ENCODE measurements at places on chromosomes 16 and 17.
A peak's percentile ranks its signal among the peaks of the same experiment; 100 is the strongest.

DNA sequence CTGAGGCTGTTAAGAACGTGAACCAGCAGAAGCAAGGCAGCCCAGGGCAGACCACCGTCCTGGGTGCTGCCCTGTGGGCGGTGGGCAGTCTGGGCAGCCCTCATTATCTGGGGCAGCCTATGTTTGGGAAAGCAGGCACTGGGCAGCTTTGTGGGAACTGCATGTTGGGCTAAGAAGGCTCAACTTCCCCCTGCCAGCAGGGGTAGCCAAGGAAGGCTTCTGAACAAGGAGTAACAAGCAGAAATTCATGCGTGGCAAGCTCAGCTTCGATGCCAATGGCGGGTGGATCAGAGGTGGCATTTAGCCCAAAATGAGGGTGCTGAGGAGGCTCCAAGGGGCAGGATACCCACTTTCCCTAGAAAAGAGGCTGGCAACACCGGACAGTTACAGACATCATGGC lies 42.7 kb upstream of the METRNL start:
- no peak for DNase-seq

GRCh38 chr17:49920030-49920769 lies 48.8 kb upstream of the DLX4 start:
- DNase-seq = no peak

GRCh38 chr17:19659366-19660177 lies 11.0 kb downstream of the ALDH3A2 start:
- DNase-seq = no peak

DNA sequence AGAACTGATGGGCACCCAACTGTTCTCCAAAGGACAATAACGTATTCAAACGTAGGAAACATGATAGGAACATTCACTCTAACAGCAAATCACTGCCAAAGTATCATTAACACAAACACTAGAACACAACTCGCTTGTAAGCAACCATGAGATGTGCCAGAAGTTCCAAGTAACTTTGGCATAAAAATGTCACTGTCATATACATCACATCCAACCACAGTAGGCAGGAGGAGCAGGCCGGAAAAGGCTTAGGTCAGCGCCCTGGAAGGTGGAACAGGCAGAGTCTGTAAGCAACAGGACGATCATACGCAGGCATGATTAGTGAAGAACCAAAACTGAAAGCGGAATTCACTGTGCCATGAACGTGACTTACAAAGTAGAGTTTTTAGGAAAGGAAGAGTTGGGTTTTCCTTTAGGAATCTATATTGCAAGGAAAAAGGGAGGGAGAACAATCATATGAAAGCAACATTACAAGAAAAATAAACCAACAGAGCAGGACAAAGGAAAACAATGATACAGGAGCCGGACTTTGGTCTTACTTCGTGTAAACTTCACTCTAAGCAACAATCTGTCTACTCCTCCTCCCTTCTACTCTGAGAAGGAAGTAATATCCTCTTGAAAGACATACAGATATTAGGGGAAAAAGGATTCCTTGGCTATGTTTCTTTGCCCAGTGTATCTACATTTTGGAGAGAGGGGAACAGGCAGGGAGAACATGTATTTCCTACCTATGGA lies 52.3 kb downstream of the YWHAE start:
- no peak for DNase-seq

- no peak for DNase-seq
Measured at GRCh38 chr17:66720027-66720426, 114.9 kb upstream of the CACNG5 start.

DNA sequence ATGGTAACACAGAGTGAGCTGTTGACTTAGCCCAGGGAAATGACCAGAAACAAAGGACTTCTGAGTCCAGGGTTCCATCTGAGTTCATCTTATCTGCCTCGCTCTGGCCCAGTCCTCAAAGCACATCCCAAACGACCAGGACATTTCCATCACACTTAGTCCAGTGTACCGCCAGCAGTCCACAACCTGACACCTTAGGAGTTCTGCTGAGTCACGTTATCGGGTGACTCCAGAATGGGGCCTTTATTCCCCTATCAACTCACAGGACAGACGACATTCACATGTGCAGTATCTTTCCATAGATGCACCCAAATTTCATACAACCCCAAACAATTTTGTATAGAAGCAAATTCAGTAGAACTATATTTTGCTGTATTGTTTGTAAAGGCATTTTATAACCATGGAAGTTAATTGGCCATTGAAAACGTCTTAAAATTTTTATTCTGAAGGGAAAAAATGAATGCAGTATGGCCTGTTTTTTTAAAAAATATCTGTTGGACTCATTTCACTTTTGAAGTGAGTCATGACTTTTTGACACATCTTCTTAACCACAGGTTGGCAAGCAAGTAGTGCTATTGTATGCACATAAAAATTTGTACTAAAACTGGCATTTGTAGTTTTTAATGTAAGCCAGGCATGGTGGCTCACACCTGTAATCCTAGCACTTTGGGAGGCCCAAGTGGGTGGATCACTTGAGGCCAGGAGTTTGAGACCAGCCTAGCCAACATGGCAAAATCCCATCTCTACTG lies 46.3 kb downstream of the ZNF18 start:
- DNase-seq = no peak

GRCh38 chr17:68777243-68777855 lies 176.2 kb upstream of the FAM20A start:
- DNase-seq = peak; percentile 77

DNA sequence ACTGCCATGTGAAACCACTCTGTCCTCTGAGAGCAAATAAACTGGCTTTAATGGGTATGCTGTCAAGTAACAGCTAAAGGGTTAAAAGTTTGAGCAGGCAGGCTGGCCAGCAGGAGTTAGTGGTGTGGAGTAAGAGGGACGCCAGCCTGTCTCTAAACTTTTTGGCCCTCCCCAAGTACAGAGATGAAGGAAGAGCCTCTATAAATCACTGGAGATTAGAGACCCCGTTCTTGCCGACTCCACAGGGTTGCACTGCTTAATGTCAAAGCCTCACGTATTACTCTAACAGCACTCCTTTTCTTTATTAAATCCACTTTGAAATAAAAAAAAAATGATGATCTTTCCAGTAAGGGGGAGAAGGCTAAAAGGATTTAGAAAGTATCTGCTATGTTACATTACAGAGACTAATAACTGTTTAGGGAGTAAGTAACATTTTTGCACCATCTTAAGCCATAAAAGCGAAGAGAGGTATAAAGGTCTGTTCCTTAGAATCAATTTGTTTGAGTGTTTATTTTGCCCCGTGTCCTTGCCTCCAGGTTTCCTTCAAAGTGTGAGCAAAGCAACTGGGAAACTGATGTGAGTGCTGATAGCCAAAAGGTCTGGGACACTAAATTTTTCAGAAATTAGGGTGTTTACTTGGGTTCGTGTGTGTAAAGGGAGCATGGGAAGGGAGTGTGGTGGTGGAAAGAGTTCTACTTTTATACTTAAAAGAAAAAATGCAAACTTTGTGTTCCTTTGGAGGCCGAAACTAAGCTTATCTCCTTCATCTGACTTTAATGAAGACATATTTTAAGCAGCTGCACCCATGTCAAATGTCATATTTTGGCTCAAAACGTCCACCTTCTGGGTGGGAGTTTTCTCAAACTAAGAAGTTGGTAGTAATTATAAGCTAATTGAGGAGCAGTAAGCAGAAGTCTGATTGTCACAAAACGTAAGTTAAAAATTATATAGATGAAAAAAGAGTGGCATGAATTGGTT lies 109.9 kb upstream of the TBX2 start:
- DNase-seq = no peak

- DNase-seq = no peak
Measured at GRCh38 chr17:74157366-74157765, 46.1 kb upstream of the RPL38 start.

GRCh38 chr17:62760945-62761267 lies 47.2 kb downstream of the MARCHF10 start:
- no peak for DNase-seq

GRCh38 chr17:282912-283882 lies 69.4 kb downstream of the RPH3AL start:
- DNase-seq = no peak

DNA sequence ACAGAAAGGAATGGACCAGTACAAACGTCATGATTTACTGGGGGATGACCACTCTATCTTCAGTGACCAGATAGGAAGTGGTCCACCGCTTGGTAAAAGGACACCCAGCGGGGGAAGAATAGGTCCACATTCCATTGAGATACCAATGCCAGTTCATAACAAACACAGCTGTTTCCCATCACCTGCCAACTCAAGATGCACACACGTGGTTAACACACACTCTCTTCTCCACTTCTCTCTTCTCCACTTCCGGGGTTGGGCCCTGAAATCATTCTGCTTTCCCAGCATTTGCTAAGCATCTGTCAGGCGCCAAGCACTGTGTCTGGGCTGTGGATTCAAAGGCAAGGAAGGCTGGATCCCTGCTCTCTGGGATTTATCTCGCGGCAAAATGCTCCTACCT lies 175.5 kb downstream of the SLC39A11 start:
- peak; percentile 26 for DNase-seq

DNA sequence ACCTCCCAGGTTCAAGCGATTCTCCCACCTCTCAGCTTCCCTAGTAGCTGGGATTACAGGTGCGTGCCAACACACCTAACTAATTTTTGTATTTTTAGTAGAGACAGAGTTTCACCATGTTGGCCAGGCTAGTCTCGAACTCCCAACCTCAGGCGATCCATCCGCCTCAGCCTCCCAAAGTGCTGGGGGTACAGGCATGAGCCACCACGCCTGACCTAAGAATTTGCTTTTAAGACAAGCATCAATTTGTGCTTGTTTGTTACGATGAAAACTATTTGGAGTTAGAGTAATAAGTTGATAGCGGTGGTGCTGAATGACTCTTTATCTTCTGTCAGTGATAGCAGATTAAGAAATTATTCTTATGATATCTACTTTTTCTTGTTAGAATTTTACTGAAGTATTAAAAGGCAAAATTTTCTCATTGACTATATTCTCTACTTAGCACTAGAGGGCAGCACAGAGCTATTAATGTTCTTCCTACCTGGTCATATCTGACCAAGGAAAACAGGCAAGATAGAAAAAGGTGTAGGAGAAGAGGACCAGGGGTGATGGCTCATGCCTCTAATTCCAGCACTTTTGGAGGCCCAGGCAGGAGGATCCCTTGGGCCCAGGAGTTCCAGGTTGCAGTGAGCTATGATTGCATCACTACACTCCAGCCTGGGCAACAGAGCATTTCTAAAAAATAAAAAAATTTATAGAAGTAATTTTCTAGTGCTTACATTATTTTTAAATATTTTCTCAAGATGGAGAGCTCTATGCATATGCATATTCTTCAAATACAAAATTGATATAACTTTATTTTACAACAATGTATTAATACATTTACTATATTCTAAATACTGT lies 24.5 kb downstream of the STXBP4 start:
- DNase-seq = peak; percentile 41

GRCh38 chr17:59761385-59762048 lies 54.1 kb downstream of the VMP1 start:
- DNase-seq = peak; percentile 98

GRCh38 chr17:28225271-28225670 lies 93.7 kb upstream of the TMEM97 start:
- DNase-seq = no peak

DNA sequence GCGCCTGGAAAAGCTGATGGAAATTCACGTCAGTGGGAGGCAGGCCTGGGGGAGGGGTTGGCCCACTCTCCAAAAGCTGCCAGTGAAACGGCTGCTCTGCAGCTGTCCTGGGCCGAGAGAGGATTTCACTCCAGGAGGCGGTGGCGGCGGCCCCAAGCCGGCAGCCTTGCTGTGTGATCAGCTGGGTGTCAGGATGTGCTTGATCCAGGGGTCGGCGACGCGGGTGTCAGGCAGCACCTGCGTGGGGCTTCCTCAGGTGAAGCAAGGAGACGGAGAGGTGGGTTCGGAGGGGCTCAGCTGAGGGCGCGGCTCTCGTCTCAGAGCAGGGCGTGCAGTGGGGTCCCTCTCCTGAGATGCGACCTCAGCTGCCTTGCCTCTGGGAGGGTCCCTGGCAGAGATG lies 7.0 kb downstream of the CBFA2T3 start:
- no peak for DNase-seq

DNA sequence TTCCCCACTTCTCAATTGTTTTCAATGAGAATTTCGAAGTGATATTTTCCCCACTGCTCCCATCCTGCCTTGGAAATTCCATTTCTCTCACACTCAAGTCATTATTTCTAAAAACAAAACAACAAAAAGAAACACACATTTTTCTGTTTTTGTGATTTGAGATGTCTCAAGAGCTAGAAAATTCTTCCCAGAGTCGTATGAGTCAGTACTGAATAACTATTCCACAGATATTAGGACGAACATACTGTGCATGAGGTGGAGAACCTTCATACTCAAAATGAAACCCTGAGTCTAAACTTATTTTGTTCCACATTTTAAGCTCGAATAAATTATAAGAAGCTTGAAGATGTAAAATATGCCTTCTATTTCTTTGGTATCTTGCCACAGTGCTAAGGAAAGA lies 204.6 kb downstream of the SLC39A11 start:
- DNase-seq = peak; percentile 37

DNA sequence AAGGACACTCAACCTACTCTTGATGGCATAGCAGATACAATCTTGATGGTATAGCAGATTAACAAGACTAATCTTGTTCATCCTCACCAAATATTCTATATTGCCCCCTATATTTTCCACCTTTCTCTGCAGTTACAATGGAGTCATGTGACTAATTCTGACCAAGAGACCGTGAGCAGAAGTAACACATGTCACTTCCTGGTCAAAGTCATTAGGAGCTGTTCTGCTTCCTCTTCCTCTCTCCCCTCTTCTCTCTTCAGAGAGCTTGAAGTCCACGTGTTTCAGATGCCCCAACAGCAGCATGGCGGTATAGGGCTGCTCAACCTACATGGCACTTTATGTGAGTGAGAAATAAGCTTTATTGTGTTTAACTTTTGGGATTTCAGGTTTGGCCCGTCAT lies 55.3 kb upstream of the ERCC4 start:
- no peak for DNase-seq

GRCh38 chr17:74972973-74973328 lies 392 bp upstream of the HID1 start:
- DNase-seq = no peak

GRCh38 chr17:6755281-6755680 lies 565 bp upstream of the XAF1 start:
- DNase-seq = peak; percentile 69

GRCh38 chr17:19461116-19461515 lies 50.1 kb downstream of the RNF112 start:
- no peak for DNase-seq

GRCh38 chr17:39462631-39463375 lies 1.5 kb downstream of the CDK12 start:
- peak; percentile 1 for DNase-seq

- no peak for DNase-seq
Measured at GRCh38 chr16:85448557-85449190, 164.4 kb upstream of the GSE1 start.

GRCh38 chr16:74749291-74750055 lies 25.1 kb downstream of the FA2H start:
- DNase-seq = peak; percentile 58

DNA sequence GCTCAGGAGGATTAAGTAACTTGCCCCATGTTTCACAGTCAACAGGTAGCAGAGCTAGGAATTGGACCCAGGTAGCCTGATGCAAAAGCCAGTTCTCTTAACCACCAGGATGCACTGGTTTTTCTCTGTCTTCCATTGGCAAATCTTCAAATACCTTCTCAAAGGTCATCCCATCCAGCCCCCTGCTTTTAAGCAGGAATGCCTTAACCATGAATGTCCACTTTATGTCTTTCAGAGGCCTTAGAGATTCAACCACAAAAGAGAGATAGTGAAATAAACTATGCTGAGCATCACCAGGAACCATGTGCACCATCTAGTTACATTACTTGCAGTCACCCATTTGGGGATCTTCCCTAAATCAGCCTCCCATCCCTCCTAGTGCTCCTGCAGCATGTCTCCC lies 94.3 kb downstream of the C17orf67 start:
- DNase-seq = peak; percentile 31

- DNase-seq = no peak
Measured at GRCh38 chr17:74712301-74712700, 422 bp downstream of the CD300LF start.
